ENCODE measurements at places on chromosomes 6 and 20.
A peak's percentile ranks its signal among the peaks of the same experiment; 100 is the strongest.

- DNase-seq = peak; percentile 72
Measured at GRCh38 chr20:32743237-32744112, at the start of gene COMMD7. Gene COMMD7 (minus strand): TSS chr20:32743467. CDS start chr20:32743391, 76 bp downstream.

DNA sequence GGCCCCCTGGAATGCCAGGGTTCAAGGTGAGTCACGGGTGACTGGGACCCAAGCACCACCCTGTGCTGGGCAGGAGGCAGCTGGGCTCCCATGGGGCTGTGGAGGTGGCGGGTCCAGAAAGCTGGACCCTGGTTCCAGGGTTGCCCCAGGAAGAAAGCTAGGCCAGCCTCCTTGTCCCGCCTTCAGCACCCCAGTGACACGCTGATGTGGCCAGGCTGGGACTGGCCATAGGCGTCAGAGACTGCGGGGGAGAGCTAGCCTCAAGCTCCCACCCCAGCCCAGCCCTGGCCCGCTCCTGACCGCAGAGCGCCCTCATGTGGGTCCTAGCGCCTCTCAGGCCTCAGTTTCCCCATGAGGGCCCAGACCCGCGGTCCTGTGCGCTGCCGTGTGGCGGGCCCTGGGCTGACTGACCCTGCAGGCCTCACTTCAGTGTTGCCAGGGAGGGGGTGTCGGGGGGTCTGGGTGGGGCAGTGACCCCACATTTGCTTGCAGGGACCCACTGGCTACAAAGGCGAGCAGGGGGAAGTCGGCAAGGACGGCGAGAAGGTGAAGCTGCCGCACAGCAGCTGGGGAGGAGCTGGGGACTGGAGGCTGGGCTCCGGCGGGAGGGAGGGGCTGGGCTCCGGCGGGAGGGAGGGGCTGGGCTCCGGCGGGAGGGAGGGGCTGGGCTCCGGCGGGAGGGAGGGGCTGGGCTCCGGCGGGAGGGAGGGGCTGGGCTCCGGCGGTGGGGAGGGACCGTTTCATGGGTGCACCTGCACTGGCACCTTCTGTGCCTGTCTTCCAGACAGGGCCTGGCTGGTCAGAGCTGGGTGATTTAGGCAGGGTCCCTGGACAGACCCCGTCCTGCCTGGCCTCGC is 7.9 kb downstream of the COL9A3 start:
- DNase-seq = no peak

DNA sequence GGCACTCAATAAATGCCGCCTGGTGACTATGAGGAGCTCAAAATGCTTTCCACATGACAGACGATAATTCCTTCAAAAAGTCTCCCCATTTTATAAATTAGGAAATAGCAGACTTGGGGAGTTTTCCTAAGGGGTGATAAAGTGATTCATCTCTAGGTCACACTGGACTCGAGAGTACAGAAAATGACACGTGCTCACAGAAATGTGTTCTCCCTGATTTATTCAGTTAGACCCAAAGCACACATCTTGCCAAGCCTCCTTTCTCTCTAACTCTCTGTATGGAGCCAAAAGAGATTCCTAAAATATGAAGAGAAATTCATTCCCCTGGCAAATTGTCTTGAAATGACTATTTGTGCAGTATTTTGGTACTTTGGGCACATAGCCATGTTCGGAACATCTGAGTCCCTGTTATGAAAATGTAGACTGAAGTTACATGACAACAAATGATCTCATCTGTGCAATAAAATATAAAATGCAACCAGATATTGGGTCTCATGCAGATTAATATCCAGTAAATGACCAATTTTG is 381.1 kb downstream of the TFAP2B start:
- no peak for DNase-seq

DNA sequence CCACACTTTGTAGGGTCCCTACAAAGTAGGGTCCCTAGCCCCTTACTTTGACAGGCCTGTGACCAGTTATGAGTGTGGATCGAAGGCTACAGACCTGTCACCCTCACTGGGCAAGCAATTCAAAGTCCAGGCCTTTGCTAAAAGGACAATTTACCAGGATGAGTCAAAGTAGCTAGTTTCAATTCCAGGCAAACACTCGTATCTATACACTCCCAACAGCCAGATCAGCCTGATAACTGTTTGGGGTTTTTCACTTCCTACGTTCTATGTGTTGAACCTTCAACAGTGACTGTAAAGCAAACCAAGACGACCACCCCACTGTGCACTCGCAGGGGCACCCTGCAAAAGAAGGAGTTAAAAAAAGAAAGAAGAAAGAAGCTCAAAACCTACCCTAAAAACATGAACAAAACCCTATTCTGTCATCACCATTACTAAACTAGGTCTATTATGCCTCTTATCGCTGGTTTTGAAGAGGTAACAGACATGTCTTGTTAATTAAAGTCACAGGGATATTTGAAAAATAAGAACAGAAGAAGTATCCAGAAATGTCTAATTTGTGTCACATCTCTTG is 3.2 kb downstream of the GFOD1 start:
- DNase-seq = no peak

DNA sequence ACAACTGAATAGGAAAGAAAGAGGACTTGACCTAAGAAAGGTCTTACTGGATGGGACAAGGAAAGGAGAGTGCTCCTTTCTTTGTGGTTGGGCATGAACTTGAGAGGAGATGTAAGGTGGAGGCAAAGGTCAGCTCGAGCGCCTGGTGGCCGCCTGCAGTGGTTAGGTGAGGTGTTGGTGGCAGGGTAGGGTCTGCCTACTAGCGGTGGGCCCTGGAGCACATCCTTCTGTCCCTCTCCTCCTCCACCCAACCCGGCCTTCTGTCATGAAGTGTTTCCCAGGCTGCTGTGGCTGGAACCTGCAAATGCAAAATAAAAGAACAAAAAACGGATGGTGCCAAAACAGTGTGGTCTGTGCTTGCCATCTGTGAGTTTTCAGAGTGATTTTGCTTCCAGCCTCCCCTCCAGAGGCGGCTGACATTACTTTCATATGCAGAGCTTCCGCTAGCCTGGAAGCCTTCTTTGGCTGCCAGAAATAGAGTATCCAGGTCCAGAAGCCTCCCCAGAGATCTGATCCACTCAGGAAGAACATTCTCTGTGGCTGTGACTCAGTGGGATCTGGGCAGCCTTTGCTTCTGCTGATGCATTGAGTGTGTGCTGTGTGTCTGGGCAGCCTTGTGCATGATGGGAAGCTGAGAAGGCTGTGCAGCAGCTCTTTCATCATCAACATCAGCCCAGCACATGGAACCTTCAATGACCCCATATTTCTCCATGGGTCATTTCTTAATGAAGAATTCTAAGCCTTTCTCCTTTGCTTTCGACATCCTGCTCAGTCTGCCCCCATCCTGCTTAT is 79.8 kb upstream of the FAM184A start:
- DNase-seq = no peak

- DNase-seq = no peak
Measured at GRCh38 chr6:116170358-116171057, 44.6 kb upstream of the COL10A1 start.

GRCh38 chr6:39217177-39217864 is 12.0 kb downstream of the KCNK5 start:
- DNase-seq = no peak

DNA sequence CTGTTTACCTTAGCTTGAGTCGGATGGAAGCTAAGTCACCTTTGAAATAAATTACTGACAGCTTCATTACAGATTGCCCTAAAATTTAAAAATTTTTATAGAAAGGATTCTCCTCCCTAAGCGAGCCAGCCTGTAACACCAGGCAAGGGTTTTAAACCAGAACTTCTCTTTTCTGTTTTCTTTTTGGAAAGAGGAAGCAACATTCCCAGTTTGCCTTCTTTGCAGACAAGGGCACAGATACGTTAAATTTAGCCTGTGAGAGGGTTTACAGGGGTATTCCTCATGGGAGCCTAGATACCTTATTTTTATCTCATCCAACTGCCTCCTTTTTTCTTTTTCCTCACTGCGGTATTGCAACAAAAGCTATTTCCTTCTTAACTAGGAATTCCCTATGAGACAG is 45.0 kb downstream of the GNAS start:
- DNase-seq = no peak

- no peak for DNase-seq
Measured at GRCh38 chr6:125526007-125526720, 223.3 kb upstream of the HEY2 start.

DNA sequence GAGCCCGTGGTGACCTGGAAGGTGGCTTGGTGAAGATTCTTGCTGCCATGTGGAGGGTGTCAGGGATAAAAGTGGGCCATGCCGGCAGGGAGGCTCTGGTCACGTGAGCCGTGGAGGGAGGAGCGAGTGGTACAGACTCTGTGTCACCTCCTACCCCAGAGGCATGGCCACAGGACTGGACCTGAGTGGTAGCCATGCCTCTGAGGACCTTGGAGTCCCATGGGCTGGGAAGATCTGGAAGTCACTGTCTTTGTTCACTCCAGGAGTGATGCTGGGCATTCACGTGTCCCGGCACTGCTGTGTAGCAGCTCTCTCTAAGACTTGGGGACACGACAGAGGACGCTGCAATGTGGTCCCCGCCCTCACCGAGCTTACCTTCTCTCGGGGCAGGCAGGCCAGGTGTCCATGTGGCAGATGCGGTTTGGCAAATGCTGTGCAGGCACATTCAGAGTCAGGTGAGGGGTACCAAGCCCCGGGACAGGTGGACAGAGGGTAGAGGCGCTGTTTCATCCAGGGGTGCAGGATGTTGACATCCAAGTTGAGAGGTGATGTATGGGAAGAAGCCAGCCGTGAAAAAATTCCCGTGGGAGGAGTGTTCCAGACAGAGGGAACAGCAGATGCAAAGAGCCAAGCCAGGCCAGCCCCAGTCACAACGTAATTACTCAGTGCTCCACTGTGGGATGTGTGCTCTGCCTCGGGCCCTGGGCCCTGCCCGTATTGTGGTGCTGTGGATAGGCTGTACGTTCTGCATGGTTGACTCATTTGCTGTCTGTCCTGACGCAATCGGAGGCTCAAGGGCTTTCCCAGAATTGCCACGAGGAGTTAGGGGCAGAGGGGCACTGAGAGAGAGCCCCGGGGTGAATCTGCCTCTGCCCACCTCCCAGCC is 307.8 kb downstream of the TAF4 start:
- DNase-seq = no peak

GRCh38 chr6:64817525-64817924 is 889.5 kb downstream of the EYS start:
- no peak for DNase-seq

DNA sequence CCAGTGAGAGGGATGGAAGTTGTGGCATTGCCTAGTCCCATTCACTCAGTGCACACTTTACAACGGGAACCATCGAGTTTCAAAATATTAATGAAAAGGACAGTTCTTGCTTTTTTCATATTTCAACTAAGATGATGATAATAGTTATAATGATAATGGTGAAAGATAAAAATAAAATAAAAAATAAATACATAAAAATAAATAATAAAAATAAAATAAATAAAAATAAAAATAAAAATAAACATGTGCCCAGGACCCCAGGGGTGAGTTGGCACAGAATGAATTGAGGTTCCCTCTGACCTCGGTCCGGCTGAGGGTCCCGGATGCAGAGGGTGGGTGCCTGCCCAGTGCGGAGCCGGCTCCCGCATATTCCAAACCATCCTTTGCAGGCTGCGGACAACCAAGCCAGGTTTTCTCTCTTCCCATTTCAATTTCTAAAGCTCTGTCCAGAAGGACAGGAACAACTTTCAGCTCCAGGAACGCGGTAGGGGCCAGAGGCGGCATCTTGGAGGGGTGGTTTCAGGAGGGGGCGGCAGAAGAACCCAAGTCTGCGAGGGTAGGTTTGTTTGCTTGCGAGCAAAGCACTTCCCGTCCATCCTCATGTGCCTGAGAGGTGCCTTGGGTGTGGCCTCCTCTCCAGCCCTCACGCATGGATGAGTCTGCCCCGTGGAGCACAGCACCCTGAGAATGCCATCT is 236.8 kb downstream of the DLL1 start:
- peak; percentile 26 for DNase-seq

- no peak for DNase-seq
Measured at GRCh38 chr6:64186592-64186991, 551.0 kb downstream of the PHF3 start.

DNA sequence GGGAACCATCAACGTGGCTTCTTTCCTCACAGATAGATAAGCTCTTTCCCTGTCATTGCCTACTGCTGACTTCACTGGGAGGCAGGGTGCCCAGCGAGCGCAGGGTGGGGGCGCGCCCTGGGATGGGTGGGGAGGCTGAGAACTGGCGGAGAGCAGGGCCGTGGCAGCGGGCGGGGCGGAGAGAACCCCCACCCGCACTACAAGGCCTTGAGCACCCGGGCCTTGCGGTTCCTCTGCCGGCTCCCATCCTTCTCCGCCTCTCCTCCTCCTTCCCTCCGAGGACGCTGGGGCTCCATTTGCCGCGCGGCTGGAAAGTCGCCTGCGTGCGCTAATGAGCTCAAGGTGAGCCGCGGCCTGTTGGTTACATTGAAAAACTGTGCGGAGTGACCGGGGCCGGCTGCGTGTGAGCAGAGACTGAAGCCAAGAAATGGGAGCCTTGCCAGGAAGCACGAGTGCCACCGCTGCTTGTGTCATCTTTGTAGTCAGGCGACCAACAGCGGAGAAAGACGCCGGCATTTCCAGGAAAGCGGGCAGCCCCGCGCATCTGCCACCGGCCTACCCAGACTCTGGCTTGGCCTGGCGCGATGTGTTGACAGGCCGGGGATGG is 963.5 kb upstream of the SLC35B3 start:
- DNase-seq = no peak

- peak; percentile 88 for DNase-seq
Measured at GRCh38 chr20:58907320-58908137, 55.0 kb downstream of the GNAS start.

DNA sequence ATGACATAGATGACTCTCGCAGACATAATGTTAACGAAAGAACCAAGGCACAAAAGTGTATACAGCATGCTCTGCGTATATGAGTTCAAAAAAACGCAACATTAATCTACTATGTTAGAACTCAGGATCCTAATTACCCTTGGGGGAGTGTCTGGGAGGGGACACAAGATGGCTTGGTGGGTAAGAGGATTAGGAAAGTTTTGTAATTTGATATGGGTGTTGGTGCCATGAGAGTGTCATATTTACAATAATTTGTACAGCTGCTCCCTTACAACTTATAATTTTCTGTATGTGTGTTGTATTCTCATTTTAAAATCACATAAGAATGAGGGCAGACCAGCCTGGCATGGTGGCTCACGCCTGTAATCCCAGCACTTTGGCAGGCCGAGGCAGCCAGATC is 38.6 kb downstream of the TFEB start:
- no peak for DNase-seq

DNA sequence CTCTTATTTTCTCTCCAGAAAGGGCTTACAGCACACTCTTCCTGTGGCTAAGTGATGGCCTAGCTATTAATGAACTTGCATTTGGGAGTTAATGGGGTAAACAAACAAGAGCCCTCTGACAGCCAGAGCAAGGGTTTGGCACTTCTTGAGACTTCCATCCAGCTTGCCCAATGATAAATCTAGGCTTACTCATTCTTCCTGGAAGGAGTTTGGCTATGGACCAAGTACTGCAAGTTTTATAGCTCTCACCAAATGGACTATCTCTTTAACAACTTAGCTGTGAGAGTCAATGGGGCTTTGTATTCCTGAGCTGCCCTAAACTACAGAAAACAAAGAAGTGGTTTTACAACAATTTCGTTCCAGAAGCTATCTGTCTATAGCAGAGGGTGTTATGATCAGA is 16.7 kb upstream of the PI3 start:
- DNase-seq = no peak

Measured in ureter (tissue), 1 donor.